Activated T-helper 9 cell treated with anti-CD3 and anti-CD28 coated beads, Interleukin-2, amount 50 U/mL, for 16 hours (primary cell): ENCODE measurements at places on chromosomes 2 and 18.

- DNase-seq: no peak
Observed at GRCh38 chr2:54763636-54764291, 40.3 kb downstream of the EML6 start.

GRCh38 chr2:72185206-72185605, 37.5 kb upstream of the CYP26B1 start:
- DNase-seq: no peak

GRCh38 chr2:130762031-130762909, 6.9 kb downstream of the AMER3 start:
- DNase-seq: no peak

DNA sequence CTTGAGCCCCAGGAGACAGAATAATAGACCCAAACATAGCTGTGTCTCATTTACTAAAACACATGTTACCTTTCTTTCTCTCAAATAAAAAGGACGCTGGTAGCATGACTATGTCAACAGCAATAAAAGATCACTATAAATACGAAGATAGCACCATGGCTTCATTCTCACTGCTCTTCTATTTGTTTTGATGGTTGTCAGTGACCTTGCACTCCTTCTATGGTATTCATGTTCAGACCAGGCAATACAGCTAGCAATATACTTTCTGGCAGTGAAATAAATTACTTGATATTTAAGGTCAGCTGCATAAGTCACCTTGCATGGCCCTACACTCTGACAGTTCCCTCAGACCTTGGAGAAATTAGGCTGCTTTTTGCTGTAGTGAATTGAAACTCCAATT, 263.2 kb upstream of the CDH7 start:
- no peak for DNase-seq

DNA sequence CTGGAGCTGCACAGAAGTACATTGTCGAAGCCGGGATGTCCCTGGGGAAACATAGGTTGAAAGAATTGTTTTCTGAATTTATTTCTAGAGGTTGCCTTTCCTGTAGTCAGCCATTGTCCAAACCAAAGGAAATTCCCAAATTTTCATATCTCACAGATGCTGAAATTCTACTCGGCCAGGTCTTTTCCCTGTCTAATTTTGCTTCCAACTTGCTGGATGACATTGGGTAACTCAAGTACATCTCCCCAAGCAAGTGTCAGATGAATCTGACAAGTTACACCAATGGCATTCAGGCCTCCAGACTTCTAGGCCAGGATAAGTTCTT, 47.5 kb upstream of the ROCK2 start:
- no peak for DNase-seq

DNA sequence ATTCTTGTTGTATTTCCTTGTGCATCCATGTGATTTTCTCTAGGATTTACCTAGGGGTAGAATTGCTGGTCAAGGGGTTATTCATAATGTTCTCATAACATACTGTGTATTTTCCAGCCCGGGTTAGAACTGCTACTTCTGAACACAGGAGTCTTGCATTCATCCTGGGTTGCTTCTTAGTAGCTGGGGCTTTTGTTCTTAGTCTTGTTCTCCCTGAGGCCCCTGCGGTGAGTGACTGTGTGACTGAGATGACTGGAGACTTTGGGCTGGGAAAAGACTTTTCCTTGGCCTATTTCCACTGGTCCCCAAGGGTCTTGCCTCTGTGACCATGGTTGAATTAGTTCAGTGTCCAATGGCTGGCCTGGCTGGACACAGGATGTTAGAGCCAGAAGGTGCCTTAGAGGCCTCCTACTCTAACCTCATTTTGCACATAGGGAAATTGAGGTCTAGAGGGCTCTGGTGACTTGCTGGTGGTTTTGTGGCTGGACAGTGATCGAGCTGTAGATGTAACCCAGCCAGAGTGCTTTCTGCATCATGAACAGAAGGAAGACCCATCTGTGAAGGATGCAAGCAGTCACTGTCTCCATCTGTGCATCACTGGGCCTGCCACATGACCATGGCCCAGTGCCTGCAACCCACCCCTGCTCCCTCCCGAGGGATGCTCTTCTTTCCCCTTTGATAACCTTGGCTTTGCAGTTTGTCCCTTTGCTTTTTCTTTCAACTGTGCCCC, 233.3 kb downstream of the FHOD3 start:
- DNase-seq: no peak

DNA sequence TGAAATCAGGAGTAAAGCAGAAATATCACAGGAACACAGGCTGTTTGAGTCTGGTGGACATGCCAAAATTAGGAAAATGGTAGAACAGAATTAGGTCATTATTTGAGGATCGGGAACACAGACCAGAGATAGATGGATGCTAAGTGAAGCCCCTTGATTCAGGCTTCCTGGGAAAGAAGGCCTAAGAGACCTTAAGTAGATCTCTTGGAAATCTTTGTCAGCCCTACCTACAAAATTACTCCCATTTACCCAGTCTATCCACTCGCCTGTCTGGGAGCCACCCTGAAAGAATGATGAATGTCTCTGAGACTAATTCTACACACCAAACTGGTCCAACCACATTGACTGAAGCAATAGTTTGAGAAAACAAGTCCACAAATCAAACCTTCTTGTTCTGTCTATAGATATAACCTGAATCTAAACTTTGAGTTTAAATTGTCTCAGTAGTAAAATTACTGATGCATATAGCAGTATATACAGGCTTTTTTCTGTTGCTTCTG, 36.6 kb upstream of the TANK start:
- DNase-seq: no peak

DNA sequence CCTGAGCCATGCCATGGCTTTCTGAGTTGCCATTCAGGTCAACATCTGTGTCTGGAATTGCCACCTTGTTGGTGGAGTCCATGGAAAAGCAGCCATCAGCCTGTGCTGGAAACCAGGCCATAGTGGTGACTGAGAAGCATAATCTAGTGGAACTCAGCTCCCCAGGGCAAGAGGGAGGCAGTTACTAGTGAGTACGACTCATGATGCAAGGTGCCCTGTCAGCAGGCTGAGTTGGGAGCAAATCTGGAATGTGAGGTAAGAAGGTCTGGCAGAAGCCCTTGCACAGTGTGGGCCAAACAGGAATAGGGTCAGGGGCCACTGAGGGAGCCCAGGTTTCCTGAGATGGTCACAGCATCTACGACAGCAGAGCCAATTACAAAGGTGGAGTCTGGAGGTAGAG, 37.1 kb downstream of the SULT1C2 start:
- DNase-seq: no peak

GRCh38 chr2:38765551-38765950, 12.5 kb upstream of the GEMIN6 start:
- DNase-seq: no peak

DNA sequence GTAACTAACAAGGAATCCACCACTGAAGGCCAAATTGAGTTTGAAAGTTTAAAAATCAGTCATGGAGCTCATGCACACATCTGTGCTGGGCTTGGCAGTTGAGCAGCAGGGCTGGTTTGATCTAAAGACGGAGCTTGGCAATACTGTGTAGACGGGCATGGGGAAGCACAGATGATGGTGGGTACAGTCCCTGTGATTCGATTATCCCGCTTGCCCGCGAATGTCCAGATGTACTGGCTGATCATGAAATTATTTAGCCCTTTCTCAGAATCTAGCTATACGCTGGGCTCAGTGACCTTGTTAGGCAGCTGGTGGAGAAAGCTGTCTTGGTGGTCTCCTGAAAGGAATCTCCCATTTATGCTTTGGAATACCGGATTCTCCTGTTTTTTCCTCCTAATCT, 74.8 kb upstream of the SOX11 start:
- DNase-seq: no peak

- DNase-seq: no peak
Observed at GRCh38 chr18:7568426-7568825, 1.3 kb downstream of the PTPRM start.

DNA sequence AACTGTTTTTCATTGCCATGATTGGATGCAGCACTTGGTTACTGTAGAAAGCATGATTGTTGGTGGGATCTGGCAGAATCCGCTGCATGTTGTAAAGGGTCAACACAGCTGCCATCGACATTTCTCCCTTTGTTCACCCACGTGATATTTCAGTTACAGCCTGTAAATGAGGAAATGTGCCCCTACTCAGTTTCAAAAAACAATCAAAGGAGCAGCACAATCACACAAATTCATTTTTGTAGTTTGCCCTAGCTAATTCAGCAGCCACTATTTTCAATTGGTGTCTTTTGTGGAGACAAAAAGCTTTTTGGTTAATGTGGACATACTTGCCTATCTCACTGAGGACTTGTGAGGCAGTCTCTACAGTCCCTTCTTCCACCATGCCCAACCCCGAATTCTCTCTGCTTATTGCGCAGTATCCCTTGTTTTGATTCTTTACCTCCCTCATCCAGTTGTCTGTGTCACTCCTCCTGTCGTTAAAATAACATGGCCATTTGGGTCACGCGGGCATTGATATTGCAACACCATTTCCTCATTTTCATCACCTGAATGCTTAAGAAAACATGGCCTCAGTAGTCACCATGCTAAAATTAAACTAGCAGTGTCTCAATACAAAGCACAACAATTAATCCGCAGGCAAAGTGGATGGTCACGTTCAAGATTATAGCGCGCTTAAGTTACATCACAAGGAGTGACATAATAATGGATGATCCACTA, 6.4 kb upstream of the PROC start:
- no peak for DNase-seq

DNA sequence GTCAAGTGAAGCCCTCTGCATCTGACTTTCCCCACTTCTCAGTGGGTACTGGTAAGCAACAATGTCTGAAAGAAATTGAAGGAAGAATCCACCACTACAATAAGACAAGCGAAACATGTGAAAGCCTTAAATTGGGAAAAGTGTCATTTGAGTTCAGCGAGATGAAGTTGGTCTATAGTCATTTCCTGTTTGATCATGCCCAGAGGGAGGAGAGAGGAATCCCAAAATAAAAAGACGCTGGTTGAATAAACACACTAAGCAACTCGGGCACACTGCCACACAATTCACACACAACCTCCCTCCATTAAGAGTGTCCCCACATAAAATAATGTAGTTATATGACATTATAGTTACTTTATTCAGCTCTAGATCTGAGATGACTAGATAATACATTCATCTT, 166.1 kb downstream of the CBLN2 start:
- DNase-seq: no peak

DNA sequence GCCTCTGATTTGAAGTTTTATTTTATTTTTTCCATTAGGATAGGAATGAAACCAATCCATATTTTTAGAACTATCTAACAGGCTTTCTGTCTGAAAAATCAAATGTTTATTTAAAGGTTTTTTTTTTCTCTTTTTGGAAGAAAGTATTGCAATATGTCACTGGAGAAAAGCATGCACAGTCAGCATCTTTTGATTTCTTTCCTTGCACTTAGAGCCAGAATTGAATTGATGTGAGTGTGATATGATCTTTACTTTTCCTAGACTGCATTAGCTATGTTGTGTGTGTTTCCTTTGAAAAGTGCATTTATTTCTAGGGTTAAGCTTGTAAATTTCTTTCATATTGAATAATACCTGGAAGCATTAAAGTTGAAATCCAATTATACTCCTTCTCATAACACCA, 87.6 kb downstream of the ASXL3 start:
- DNase-seq: no peak

GRCh38 chr2:70029814-70030409, 57.4 kb upstream of the PCBP1 start:
- DNase-seq: no peak

- DNase-seq: no peak
Observed at GRCh38 chr2:186713691-186714090, 19.8 kb downstream of the FAM171B start.

DNA sequence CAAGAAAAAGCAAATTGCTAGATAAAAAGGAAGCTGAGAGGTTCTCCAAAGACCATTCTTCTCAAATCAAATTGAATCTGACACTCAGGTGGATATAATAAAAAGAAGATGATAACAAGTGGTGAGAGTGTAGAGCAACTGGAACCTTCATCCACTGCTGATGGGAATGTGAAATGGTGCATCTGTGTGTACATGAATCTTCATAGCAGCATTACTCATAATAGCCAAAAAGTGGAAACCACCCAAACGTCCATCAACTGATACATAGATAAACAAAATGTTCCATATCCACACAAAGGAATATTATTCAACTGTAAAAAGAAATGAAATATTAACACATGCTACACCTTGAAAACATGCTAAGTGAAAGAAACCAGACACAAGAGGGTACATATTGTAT, 357.2 kb upstream of the EPHA4 start:
- DNase-seq: no peak

DNA sequence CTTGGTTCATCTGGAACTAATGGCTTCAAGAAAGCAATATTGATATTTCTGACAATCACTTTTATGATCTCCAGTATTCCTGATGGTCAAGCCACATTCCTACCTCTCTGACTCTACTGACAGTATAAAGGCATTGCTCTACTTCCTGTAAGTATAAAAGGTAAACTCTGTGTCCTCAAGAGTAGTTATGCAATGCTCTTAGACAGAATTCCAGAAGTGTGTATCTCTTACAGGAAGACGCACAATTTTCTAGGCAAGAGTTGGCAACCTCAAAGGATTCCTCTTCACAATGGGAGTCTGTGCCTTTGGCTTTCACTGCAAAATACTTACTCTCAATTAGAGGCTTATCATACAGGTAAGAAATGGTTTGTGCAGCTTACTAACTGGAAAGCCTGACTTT, 100.1 kb downstream of the THADA start:
- DNase-seq: no peak

DNA sequence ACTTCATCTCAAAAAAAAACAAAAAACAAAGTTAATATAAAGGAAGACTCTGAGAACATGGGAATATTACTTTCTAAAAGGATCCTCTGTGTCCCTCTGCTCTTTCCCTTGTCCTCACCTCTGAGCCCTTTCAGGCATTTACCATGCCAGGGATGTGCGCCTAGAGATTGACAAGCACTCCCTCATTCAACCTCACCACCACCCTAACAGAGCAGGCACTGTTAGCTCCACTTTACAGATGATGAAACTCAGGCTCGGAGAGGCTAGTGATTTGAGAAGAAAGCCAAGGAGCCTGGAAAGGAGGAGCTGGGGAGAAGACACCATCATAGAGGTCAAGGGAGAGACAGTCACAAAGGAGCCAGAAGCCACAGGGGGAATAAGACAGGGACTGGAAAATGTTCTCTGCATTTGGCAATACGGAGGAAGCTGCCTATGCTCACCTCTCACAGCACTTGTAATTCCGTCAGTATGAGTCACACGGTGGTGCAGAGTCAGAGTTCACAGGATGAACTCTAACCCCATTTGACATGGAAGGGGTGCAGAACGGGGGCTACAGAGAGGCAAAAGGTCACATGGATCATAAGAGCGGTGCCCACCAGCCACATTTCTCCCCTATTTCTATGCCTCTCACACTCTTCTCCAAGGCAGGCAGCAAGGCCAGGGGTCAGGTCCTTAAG, 101.8 kb upstream of the NFU1 start:
- no peak for DNase-seq

DNA sequence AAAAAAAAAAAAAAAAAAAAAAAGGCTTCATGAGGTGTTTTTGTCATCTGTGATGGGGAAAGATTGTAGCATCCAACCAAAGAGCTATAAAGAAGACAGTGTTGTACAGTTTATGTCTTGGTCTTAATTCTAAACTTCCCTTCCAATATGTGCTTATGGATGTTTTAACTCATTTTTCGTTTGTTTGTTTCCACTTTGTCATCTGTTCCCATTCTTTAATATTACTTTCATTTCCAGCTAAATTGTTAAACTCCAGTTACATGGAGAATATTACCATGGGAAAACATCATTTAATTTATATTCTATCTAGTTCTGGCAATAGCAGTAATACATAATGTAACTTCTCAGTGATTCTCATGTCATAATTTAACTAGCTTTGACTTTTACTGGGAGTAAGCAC, 344.1 kb upstream of the NRP2 start:
- no peak for DNase-seq

- DNase-seq: no peak
Observed at GRCh38 chr18:66734451-66734850, 130.6 kb upstream of the CDH19 start.
